ENCODE measurements at places on chromosomes 16 and 17.

GRCh38 chr16:3101018-3101840 lies 2.1 kb upstream of the ZSCAN10 start:
- no peak for DNase-seq

- DNase-seq, result no peak
These were observed 338.8 kb downstream of the WWOX start for GRCh38 chr16:78438219-78438618.

GRCh38 chr16:47826070-47826469 lies 329.7 kb downstream of the ABCC12 start:
- DNase-seq, result no peak

GRCh38 chr16:89828870-89829629 lies 775 bp downstream of the SPIRE2 start:
- no peak for DNase-seq

DNA sequence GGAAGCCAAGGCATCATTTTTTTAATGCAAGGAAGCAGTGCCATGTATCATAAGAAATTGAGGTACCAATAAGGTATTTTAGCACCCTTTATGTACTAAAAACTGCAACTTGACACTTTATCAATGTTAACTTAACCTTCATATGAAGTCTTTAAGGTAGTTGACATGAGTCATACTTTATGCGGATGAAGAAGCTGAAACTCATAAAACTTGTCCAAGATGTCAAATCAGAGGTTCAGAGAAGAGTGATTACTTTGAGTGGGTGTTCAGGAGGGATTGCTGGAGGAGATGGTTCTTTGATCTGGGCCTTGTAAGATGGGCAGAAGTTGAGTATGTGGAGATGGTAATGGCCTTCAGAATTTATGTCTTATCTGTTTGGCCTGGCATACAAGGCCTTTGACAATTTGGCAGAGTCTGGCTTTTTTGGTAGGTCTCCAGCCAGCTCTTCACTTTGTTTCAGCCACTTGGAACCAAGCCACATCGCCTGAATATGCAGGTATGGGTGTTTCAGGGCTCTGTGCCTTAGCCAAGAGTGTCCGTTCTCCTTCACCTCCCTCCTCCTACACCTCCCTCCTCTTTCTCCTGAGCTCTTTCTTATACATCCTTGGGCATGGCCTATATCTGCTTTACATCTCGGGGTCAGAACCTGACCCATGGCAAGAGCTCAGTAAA lies 23.7 kb downstream of the YPEL2 start:
- no peak for DNase-seq

DNA sequence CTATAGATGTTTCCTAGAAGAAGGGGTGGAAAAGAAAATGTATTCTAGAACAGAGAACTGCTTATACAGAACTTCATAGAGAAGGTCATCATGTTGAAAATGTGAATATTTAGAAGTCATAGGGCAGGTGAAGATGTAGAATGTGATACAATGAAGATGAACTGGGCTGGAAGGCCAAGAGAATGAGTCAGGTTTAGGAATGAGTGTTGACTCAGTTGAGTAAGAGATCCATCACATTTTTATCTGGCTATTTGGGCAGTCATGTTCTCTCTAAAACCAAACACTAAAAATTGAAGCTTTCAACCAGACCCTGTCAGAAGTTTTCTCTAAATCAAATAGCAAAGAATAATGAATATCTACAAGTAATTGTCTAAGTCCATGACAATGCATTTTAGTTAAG lies 660.5 kb downstream of the KCNJ2 start:
- DNase-seq, result no peak

GRCh38 chr17:57226793-57227192 lies 29.5 kb upstream of the MSI2 start:
- no peak for DNase-seq

DNA sequence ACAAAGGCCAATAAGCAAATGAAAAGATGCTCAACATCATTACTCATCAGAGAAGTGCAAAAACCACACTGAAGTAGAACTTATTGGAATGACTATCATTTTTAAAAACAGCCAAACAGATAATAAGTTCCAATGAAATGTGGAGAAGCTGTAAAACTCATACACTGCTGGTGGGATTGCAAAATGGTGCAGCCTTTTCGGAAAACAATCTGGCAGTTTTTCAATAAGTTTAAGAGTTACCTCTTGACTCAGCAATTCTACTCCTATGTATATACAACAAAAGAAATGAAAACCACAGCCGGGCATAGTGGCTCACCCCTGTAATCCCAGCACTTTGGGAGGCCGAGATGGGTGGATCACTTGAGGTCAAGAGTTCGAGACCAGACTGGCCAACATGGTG lies 49.3 kb downstream of the AKAP10 start:
- DNase-seq, result no peak

- DNase-seq, result no peak
These were observed 477.9 kb upstream of the KIF2B start for GRCh38 chr17:53344778-53345177.

GRCh38 chr17:51961689-51962088 lies 196.8 kb downstream of the CA10 start:
- no peak for DNase-seq

GRCh38 chr16:65834688-65835087 lies 531.8 kb upstream of the CDH5 start:
- no peak for DNase-seq

DNA sequence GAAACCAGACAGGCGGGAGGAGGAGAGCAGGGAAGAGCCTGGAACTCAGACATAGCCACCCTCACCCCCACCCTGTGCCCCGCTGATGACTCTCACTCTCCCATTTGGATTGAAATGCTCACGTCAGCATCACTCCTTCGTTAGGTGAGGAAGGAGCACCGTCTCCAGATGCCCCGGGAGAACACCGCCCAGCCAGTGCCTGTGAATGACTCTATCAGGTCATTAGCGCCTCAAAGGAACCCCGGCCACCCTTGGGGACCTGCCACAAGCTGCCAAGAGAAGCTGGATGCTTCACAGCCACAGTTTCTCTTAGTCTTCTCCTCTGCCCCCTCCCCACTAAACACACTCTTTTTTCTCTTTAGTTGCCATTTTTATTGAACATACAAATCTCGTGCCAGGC lies 66.0 kb downstream of the CACNG3 start:
- no peak for DNase-seq

- DNase-seq, result no peak
These were observed 55.8 kb upstream of the MEAK7 start for GRCh38 chr16:84560269-84560668.

DNA sequence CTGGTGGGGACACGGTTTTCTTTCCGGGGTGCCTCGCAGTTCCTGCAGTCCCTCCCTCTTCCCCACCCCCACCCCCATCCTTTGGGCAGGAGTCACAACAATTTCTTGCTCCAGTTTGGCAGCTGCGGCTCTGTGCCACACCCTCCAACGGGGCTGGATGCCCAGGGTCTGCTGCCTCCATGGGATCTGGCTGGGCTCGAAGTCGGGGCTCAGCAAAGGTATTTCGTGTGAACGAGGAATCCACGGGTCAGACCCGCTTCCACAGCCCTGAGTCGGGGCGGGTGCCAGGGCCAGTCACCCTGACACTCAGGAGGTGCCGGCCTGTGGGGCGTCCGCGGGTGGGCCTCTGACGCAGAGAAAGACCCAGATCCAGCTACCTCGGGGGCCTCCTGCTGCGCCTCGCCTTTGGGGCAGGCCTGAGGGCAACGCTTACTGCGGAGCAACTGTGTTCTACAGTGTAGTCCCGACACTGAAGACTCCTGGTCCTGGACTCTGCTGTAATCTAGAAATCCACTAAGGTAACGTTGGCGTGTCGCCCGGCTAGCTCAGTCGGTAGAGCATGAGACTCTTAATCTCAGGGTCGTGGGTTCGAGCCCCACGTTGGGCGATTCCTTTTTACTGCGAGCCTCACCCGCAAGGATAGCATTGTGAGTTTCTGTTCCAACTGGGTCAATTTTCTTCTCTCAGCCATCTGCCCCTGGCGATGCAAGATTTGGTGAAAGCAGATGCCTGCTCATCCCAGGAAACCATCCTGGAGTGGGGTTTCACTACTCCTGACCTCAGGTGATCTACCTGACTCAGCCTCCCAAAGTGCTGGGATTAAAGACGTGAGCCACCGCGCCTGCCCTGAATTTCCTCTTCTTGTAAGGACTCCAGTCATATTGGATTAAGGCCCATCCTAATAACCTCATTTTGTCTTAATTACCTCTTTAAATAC lies 12.6 kb upstream of the OR1F1 start:
- DNase-seq, result no peak

DNA sequence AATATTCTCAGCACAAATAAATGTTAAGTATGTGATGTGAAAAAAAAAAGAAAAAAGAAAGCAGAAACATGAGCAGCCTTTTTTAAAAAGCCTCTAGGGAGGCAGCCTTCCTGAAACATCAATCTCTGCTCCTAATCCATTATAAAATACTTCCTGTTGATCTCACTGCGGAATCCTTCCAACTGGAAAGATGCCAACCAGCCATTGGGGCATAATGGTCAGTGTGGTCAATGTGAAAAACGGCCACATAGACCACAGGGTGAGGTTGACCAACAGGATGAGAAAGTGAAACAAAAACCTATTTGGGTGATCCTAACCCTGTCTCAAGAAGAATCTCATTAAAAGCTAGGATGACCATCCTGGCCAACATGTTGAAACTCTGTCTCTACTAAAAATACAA lies 26.1 kb upstream of the ABCA8 start:
- DNase-seq, result peak; percentile 96

DNA sequence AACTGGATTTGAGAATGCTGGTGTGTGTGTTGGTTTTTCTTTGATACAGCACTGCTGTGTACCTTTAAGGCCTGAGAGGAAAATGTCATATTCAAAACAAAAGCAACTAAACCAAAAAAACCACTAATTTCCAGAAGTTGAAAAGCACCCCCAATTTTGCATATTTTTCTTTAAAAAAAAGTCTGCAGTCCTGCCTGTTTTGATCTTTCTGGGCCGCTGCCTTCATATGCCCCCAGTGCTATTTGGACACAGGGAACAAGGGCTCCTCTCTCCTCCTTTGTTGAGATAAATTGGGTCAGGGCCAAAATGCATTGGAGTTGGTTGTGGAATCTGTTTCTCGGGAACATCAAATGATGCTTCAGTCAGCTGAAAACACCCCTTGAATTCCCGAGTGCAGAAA lies 26.9 kb downstream of the GPT2 start:
- DNase-seq, result no peak

DNA sequence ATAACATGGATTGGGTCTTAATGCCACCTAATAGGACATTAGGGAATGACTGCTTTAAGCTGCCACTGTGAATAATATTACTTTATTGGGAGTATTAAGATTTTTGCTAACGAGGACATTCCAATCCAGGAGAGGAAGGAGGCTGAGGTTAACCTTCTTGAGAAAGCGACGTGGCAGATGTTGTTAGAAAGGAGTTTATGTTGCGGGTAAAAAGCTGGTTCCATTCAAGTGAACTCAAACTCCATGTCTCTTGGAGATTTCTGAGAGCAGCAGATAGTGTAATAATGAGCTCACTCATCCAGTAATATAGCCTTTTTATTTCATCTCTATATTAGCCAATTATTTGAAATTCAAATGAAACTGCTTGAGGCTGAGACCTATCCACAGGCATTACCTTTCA lies 75.5 kb downstream of the KNOP1 start:
- DNase-seq, result no peak

Measured in stromal cell of bone marrow (primary cell).